ENCODE measurements at places on chromosomes 3 and 15. TPM values are rescaled to one million over a fixed set of nuclear protein-coding genes. Genes with fewer than 3 reads are reported as not detected.

PYGO1 gene
- 13.1 TPM for total RNA-seq

LTF gene
- 24.8 TPM for total RNA-seq

SAMMSON gene
- total RNA-seq, result not detected

SPINT1 gene
- 105 TPM for total RNA-seq

LEKR1 gene
- 4.0 TPM for total RNA-seq

GXYLT2 gene
- total RNA-seq, result 26.6 TPM

ADGRG7 gene
- not detected for total RNA-seq

All from metanephros (tissue), 2 donors.